ENCODE measurements at places on chromosomes 6 and 20.
A peak's percentile ranks its signal among the peaks of the same experiment; 100 is the strongest.

DNA sequence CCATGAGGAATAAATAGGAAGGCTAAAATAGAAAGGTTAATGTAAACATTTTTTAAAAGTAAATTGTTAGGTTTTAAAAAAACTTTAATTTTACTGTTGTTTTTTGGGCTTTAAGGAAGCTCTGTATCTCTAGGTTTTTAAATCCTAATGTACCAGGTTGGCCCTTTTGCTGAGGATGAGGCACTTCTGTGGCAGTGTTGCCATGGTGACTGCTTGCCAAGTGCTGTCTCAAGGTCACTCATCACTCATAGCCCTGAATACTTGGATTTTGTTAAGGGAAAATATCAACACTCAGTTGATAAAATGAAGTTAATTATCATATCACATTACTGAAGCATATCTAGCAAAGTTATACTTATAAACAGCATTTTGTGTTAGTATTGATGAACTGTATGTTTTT is 50.2 kb downstream of the NCOA3 start:
- DNase-seq, result peak; percentile 47

- DNase-seq, result no peak
These were observed 251.4 kb downstream of the SMOC2 start for GRCh38 chr6:168692193-168692914.

GRCh38 chr6:83514466-83514865 is 2.1 kb downstream of the PRSS35 start:
- no peak for DNase-seq

- peak; percentile 54 for DNase-seq
These were observed 381.9 kb downstream of the C6orf118 start for GRCh38 chr6:164927288-164928056.

DNA sequence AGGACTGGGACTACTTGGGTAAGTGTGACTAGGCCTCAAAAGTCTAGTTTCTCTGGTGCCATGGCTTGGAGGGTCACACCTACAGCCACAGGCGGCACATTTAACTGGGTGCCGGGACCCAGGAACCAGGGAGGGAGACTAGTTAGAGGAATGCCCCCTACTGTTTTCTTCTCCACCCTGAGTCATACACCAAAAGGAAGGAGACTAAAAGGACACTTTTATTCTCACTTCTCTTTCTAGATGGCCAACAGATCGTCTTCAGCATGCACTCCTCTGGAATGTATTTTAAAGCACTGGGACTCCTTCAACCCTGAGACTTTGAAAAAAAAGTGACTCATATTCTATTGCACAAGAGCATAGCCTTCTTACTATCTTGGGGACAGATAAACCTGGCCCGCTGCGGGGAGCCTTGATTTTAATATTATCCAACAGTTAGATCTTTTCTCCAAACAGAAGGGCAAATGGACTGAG is 33.4 kb downstream of the PLN start:
- peak; percentile 87 for DNase-seq

- DNase-seq, result peak; percentile 88
These were observed 57.7 kb downstream of the SNX5 start for GRCh38 chr20:17910828-17911294.

DNA sequence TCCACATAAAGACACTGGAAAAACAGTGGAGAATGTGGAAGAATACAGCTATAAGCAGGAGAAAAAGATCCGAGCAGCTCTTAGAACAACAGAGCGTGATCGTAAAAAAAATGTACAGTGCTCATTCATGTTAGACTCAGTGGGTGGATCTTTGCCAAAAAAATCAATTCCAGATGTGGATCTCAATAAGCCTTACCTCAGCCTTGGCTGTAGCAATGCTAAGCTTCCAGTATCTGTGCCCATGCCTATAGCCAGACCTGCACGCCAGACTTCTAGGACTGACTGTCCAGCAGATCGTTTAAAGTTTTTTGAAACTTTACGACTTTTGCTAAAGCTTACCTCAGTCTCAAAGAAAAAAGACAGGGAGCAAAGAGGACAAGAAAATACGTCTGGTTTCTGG is 57.1 kb downstream of the MAP3K4 start:
- peak; percentile 46 for DNase-seq

- DNase-seq, result no peak
These were observed 92.6 kb downstream of the PDE7B start for GRCh38 chr6:135944120-135944519.

DNA sequence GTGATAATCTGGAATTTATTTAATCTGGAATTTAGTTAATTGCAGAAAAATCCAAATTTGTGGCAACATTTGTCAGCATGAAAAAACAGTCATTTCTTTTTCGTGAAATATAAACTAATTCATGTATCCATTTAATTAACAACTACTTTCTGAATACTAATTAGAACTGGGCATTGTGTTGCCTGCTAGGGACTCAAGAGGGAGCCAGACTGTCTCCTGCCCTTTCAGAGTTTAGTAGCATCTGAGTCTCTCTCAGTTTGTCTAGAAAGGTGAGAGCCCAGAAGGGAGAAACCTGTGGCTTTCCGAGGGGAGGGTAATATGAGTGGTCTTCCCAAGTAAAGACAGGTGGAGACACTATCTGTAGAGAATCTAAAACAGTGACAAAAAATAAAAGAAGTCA is 210.9 kb upstream of the HDDC2 start:
- DNase-seq, result no peak

GRCh38 chr6:75864446-75864845 is 115.4 kb downstream of the MYO6 start:
- no peak for DNase-seq

GRCh38 chr6:570825-571224 is 86.1 kb downstream of the HUS1B start:
- no peak for DNase-seq

- no peak for DNase-seq
These were observed 177.9 kb downstream of the MBOAT1 start for GRCh38 chr6:20034408-20034769.

- peak; percentile 12 for DNase-seq
These were observed 84.2 kb downstream of the TRERF1 start for GRCh38 chr6:42367353-42368011.

DNA sequence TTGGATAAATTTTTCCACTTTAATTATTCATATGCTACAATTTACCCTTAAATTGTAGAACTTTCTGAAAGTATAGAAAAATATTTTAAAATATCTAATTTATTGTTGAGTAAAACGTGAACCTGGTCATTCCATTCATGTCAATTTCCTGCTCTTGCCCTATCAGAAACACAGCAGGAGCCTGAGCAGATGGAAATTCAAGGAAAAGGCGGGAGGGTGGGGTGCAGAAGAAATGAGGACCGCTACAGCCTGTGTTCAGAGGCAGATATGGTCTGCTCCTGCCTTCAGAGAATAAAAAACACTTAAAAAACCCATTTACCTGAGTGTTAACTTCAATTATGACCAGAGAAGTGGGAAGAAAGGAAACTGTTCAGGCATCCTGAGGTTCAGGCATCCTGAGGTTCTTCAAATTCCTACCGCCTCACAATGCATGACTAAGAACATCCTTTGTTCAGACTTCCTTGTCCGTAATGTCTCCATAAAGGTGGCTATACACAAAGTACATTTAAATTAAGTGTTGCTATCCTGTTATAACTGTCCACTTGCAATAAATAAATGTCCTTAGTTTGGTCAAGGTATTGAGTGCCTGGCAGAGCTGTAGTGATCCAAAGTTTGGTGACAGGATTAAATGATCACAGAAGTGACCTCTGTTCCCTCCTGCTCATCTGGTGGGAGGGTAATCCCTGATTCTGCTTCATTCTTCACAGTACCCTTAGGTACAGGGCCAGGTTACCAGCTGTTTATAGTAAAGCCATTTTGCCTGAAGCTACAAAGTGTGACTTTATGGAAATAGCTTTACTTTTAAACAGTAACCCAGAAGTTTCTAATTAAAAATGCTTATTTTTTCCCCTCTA is 109.1 kb downstream of the MAN1A1 start:
- DNase-seq, result no peak

DNA sequence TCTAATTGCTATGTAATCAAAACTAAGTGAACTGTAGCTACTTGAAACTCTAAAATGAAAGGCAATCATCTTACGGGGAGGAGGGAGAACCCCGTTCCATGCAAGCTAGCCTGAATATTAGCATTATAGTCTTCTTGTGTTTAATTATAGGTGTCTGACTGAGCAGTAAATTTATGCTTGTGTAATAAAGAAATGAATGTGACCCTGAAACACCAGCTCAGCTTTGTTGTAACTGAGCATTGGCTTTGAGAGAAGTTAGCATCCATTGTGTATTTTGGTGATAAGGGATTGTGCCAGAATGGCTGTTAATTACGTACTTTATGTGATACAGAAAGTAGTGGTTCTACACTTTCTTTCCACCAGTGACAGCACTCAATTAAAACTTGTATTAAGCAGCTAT is 86.9 kb downstream of the QKI start:
- no peak for DNase-seq

Data from iris pigment epithelial cell (primary cell).